ENCODE measurements at places on chromosomes 11 and 22. TPM values are rescaled to one million over a fixed set of nuclear protein-coding genes. Genes with fewer than 3 reads are reported as not detected.

PLA2G3 gene
- total RNA-seq = 0.43 TPM

GTSE1 gene
- 10.4 TPM for total RNA-seq

DNA sequence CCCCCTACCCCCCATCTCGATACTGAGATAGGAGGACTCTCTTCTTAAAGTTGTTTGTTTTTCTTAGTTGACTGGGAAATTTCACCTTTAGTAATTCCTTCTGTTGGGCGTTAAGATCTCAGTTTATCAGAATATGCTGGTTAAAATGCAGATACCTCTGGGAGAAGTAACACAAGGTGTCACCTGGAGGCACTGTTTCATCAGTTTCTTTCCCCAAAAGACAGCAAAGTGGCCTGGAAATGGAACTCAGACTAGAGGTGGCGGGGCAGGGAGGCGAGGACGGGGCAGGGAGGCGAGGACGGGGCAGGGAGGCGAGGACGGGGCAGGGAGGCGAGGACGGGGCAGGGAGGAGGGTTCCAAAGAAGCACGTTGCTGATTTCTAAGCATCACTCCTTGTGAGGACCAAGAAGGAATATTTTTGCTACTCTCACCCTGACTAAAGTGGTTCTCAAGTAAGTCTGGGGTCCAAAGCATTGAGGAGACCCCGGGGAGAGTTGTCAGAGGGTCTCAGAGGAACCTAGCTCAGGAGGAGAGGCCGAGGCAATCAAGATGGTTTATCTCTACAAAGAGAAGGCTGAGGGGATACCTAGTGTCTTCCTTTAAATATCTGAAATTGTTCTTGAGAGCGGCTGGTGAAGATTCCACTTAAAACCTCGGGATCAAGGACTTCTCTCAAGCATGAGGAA, 147.0 kb upstream of the B3GAT1 start:
- no peak for DNase-seq

CRACR2B gene
- 0.97 TPM for total RNA-seq

GRCh38 chr11:123052901-123053721, 8.8 kb downstream of the HSPA8 start:
- DNase-seq = no peak

UFD1 gene
- total RNA-seq = 44.9 TPM

DNA sequence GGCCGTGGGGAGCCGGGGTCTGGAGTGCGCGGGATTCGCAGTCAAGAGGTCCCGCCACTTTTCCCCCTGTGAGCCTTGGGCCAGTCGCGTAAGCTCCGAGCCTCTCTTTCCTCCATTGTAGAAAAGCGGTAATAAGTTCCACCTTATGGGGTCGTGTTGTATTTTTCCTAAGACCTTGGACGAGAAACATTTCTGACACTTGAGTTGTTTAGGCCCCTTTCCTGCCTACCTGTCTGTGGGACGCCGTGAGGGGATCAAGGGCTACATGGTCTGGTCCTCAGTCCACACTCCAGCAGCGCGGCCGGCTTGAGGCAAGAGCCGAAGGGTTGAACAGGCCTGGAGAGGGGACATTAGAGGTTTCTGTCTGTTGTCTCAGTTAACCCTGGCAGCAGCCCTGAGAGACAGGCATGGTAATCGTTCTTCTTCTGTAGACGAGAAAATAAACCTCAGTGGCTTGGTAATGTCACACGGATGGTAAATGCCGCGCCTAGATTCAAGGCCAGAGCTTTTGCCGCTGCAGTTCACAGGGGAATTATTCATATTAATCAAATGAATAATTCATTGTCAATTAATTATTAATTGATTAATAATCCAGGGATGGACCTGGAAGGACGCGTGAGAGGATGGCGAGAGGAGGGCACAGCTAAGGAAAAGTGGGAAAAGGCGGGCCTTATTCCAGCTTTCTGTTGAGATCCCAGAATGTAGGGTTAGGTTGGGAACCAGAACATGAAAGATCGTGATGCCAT, 545 bp downstream of the FEN1 start:
- DNase-seq = peak; percentile 7

DNA sequence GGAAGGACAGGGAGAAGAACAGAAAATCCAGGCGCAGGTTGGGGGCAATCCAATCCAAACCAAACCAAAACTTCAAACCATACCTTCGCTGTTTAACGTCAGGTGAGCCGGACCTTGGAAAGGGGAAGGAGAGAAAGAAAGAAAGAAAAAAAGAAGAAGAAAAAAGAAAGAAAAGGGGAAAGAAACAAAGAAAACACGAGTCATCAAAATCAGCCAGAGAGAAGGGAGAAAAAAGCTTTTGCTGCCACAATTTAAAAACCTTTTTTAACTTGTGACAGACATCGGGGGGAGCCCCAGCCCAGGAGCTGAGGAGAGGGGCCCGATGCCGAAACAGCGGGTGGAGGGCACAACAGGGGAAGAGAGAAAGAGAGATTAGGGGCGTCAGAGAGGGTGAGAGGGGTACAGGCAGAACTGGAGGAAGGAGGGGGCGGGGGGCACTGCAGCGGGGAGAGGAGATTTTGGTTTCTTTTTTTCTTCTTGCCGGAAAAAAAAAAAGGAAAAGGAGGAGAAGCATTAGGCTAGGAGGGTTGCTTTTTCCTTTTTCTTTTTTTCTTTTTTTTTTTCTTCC, 30.1 kb downstream of the NRXN2 start:
- DNase-seq = no peak

DNA sequence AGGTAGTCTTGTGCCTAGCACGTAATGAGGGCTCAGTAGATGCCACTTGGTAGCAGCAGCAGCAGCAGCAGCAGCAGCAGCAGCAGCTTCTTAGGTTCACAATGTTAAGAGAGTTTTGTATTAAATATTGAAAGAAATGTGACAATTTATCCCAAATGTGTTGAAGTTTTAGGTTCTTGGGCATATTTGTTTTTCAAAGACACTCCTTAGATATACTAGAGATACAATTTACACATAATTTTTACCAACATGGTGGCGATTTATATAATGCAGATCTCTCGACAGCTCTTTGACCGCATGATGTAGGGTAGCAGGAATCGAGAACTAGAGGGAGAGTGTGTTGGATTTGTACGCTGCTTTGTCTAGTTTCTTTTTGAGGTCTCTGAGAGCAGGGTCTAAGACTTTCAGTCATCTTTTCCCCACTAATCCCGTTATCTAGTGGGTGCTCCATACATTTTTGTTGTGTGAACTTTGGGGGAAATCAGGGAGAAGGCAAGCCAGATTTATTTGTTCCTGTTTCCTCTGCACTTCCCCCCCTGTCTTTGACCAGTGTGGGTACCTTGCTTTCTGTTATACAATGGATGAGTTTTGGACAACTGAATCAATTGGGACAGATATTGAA, 1.4 kb downstream of the FDX1 start:
- no peak for DNase-seq

GRCh38 chr11:9765320-9766101, 101.6 kb downstream of the SWAP70 start:
- DNase-seq = peak; percentile 95

All from fibroblast of villous mesenchyme (primary cell).